IMR-90 (cell line): ENCODE measurements at places on chromosomes 12 and 14. TPM values are rescaled to one million over a fixed set of nuclear protein-coding genes. Genes with fewer than 3 reads are reported as not detected.

The TCP11L2 gene
- total RNA-seq: 26.4 and 32.8 TPM in 2 replicates

The OR8S1 gene
- not detected in 2 replicates for total RNA-seq

DNA sequence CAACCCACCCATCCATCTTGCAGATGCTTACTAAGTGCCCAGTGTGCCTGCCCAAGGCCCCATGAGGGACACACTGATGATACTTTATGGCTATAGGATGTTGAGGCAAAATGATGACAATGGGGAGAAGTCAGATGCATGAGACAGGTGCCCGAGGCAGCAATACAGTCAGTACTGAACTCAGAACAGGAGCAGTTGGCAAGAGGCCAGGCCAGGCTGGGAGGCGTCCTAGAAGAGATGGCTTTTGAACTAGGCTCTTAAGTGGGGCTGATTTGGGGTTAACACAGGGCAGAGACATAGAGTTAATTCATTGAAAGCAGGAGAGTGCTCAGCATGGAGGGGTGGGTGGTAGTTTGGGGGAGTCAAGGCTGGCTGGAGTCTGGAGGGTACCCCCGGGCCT lies 15.6 kb downstream of the PLBD2 start:
- no peak for DNase-seq

DNA sequence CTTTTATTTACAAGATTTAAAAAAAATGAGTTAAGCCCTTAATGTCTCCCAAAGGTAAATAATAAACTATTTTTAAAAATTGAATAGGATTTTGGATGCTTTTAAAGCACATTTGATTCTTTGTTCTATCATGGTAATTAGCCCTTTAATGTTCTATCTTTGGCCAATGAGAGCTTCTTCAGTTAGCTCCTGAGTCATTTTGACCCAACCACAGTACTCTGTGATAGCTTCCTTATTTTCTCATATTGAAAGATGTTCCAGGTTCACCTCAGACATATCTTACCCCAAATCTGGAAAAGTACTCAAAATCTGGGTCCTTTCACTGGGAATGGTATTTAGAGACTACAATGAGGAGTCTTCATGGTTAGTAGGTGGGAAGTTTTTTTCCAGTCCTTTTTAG lies 98.0 kb downstream of the MYRFL start:
- DNase-seq: no peak

DNA sequence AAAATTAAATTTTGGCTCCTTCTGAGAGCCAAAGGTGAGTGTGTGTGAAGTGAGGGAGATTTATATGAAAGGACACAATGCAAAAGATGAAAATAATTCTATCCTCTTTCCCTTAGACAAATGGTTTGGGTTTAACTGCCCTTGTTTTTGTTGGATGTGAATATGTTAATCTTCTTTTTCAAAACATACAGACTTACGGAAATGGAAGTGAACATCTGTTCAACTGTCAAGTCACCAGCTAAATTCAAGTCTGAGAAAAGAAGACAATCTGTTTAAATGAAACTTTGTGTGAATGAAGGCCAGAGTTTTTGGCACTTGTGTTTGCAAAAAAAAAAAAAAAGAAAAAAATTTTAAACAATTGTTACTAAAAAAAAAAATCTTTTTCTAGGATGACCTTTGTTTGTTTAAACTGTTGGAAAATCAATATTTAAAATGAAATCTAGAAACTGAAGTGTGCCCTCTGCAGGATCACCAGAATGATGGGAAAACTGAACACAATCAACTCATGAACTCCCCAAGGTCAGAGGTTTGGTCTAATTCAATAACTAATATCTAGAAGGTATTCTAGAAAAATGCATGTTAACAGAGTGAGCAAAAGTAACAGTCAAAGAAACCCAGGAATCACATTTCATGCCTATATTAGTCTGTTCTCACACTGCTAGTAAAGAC lies 448.8 kb downstream of the FLRT2 start:
- no peak for DNase-seq

DNA sequence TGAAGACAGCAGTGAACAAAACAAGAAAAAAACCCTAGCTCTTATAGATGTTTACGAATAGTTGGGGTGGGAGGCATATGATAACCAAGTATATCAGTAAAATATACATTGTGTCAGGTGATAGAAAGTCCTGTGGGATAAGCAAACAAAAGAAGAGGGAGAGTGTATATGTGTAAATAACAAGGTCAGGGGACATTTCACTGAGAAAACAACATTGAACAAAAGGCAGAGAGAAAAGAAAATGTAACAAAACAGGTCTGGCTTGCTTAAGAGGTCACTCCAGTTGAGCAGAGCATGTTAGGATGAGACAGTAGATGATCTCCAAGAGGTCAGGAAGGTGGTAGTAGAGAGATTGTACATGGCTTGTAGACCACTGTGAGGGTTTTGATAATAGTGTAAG lies 304.1 kb downstream of the ACSS3 start:
- DNase-seq: no peak

GRCh38 chr14:54889919-54890318 lies 12.7 kb downstream of the GCH1 start:
- peak; percentile 20 for DNase-seq

- no peak for DNase-seq
These were observed 85.7 kb downstream of the MIA2 start for GRCh38 chr14:39319381-39319780.

DNA sequence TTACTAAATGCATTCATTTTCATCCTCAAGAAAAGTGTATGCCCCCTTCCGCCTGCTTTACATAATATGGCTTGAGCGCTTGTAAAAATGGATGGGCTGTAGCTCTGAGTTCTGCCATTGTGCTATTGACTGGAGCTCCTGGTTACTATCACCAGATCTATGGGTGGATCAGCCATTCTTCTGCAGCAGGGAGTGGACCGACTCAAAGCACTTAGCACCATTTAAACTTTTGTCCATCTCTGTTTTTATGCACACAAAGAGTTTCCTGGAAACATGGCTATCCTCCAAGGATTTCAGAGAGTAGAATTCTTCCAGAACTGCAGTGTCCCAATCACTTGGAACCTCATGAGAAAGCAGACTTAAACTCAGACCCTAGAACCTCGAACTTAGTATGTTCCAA lies 4.5 kb upstream of the NUMB start:
- DNase-seq: no peak

The IRF9 gene
- 29.7 and 34.6 TPM in 2 replicates for total RNA-seq

The DHRS7 gene
- total RNA-seq: 50.2 and 56.7 TPM in 2 replicates

DNA sequence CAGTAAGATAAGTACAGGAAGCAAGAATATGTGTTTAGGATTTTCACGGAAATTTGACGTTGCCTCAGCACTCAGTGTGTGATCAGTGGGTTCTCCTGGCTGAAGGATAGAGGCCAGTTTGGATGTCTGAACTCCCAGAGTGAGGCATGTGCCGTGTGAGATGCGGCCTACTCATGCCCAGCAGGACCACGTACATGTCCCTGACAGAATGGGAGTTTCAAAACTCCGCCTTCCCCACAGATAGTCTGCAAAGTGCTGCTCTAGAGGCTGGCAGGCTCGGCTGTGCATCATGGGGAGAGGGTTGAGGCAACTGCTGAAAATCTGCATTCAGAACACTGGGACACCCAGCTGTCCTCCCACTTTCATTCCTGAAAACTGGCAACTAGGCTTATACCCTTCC lies 58.3 kb downstream of the NINJ2 start:
- DNase-seq: no peak
